ENCODE measurements at places on chromosomes 2 and 18.

GRCh38 chr2:149278161-149278871 lies 52.1 kb upstream of the LYPD6 start:
- DNase-seq = no peak

DNA sequence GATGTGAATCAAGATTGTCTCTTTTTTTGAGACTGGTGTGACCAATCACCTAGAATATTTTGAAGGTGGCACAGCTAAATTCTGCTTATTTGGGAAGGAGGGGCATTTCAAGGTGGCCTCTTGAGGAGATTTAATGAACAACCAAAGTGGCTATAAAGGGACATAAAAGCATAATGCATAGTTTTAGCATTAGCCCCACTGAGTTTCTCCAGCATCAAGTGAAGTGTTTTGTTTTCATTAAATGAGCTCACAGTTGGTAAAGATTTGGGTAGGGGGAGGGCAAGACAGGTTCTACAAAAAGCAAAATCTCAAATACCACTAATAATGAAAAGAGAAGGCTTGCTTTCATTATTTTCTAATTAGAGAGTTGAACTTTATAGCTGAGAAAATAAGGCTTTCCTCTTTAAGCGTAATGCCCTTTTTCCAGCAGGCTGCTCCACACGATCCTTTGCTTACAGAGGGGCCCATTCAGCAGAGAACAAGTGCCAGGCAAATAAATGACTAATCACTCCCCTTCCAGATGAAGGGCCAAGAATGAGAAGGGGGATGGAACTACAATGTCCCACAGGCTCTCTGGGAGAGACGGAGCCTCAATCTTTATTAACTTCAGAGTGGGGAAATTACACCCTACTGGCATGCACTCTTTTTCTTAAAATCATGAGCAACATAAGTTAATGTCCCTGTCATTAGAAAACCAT lies 35.9 kb downstream of the LHCGR start:
- DNase-seq = no peak

- no peak for DNase-seq
These were observed 86.0 kb downstream of the ICOS start for GRCh38 chr2:204022550-204022949.

DNA sequence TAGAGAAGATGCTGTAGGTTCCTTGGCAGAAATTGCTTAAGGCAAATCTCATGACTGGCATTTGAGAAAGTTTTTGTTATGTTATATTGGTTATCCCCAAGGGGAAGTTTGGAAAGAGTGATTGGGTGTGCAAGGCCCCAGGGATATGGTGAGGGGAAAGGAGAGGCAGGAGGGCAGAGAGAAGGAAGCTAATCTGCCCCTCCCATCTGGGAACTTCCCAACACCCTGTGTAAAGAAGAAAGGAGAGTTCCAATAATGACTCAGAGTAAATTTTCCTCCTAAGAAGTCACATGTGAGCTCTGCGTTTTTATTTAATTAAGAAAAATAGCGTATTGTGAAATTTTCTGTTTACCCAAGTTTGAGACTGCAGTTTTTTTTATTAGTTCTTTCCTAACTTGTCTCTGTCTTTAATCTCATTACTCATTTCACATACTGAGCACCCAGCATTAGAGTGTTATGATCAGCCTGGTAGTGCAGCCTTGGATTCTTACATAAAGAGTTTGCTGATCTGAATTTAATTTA lies 3.1 kb upstream of the KYNU start:
- DNase-seq = no peak

DNA sequence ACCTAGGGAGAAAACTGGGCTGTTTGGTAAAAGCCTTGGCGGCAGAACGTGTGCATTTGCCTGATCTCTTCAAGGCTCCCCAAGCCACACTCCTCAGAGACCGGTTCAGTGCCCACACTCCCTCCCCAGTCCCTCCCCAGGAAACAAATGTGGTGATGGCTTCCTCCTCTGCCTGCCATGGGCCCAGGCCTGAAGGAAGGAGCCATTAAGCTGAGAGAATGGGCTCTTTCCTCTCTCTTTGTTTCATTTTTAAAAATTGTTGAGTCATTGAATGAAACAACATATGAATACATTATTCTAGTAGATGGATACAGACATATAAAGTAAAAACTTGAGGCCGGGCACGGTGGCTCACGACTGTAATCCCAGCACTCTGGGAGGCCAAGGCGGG lies 50.6 kb upstream of the YWHAQ start:
- no peak for DNase-seq

DNA sequence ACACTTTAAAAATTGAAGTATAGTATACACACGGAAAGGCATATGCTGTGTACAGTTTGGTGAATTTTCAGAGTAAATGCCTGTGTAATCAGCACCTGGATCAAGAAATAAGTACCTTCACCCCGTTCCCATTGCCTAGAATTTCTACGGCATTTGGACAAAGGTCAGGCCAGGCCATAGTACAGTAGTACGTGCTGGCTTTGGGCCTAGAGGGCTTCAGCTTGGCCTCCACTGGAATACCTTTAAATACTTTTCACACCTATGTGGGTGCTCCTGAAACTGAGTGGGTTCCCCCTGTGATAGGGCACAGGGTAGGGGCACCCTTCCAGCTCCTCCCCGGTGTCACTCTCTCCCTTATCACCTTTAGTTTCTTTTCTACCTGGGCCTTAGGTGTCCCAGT lies 26.5 kb downstream of the TET3 start:
- no peak for DNase-seq

DNA sequence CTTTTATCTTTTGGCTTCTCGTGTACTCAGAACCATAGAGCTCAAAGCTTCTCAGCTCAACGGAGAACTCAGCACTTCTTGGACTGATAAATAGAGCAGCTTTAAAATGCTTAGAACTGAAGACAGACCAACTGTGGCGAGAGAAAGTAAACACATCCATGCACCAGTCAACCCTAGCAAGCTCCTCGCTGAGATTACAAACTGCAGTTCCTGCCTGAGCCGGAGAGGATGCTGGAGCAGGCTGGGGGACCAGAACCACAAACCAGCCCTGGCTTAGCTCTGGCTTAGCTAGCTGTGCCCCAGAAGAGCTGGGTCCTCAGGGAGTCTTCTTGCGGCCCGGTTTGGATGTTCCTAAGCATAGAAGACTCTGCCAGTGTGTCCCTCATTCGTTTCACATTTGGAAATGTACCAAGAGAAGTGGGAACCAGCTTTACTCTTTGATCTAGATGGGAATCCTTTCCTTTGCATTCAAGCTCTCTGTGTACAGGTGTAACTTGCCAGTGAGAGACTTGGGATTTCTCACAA lies 5.6 kb downstream of the PAX8 start:
- peak; percentile 46 for DNase-seq

DNA sequence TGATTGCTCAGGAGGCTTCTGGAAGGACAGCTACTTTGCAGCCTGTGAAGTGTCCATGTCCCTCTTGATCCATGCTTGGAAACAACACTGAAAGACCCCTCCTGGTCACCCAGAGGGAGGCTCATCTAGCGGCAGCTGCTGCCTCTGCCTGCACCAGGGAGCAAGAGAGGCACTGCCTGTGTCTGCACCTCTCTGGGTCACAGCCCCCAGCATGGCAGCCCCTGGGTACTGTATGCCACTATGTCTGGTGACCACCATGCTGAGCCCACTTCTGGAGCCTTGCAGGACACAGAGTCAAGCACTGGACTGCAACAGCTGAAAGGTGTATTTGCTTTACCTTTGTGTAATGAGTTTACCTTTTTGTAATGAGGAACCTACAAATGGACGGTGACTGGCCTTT lies 186.3 kb upstream of the MYT1L start:
- no peak for DNase-seq

DNA sequence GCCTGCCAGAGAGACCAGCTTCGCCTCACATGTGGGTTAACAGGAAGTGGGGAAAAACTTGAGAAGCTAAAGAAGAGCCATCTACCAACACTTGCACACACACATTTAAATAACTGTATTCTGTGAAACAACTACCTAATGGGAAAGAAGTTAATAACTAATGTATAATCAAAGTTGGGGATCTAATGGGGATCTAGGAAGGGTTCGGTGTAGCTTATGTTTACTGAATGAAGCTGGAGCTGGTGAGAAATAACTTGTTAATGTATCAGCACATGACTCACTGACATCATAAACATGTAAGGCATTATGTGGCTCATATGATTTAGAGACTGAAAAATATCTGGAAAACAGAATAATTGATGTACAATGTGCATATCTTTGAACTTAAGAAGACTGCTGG lies 421.3 kb upstream of the NXPH2 start:
- no peak for DNase-seq

GRCh38 chr2:178363252-178363651 lies 87.7 kb downstream of the PRKRA start:
- no peak for DNase-seq

DNA sequence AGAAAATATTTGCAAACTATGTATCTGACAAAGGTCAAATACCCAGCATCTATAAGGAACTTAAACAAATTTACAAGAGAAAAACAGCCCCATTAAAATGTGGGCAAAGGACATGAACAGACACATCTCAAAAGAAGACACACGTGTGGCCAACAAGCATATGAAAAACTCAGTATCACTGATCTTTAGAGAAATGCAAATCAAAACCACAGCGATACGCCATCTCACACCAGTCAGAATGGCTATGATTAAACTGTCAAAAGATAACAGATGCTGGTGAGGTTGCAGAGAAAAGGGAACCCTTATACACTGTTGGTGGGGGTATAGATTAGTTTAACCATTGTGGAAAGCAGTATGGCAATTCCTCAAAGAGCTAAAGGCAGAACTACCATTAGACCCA lies 64.3 kb upstream of the RBMS1 start:
- DNase-seq = peak; percentile 40

DNA sequence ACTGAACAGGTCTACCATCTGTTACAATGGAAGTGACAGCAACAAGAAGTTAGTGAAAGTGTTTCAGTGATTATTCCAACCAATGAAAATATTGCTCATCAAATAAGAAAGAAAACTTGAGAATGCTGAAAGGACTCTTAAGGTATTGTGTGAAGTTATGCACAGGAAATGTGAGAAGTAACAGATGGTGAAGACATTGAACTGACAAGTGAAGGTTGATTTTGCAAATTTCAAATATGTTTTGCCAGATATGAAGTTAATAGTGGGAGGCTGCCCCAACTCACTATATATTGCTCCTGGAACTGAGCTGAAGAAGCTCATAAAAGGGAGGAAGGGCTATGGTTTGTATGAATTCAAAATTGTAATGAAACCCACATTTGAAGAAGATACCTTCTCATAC lies 97.5 kb downstream of the PHLPP1 start:
- DNase-seq = no peak

- DNase-seq = no peak
These were observed 178.8 kb upstream of the HDAC4 start for GRCh38 chr2:239579524-239580198.

GRCh38 chr2:32838418-32838817 lies 108.3 kb upstream of the LTBP1 start:
- no peak for DNase-seq

- no peak for DNase-seq
These were observed 127.8 kb upstream of the TRIB2 start for GRCh38 chr2:12588986-12589385.
